Stimulated activated CD8-positive, alpha-beta memory T cell treated with anti-CD3 and anti-CD28 coated beads, Interleukin-7, amount 100 ng/mL, for 1 hour (primary cell): ENCODE measurements at places on chromosomes 5 and 9.

GRCh38 chr9:95182854-95183563 is 134.5 kb downstream of the FANCC start:
- no peak for DNase-seq

- DNase-seq: no peak
Measured at GRCh38 chr5:81855591-81855990, 104.7 kb upstream of the SSBP2 start.

GRCh38 chr5:154475591-154476353 is 2.3 kb downstream of the HAND1 start:
- no peak for DNase-seq

GRCh38 chr5:120677481-120677880 is 213.4 kb downstream of the PRR16 start:
- DNase-seq: no peak

GRCh38 chr5:151721087-151721646 is 34.5 kb upstream of the SPARC start:
- no peak for DNase-seq

GRCh38 chr5:89064054-89064453 is 181.1 kb upstream of the MEF2C start:
- no peak for DNase-seq

- no peak for DNase-seq
Measured at GRCh38 chr5:151298063-151298855, 5.3 kb downstream of the SLC36A3 start.

DNA sequence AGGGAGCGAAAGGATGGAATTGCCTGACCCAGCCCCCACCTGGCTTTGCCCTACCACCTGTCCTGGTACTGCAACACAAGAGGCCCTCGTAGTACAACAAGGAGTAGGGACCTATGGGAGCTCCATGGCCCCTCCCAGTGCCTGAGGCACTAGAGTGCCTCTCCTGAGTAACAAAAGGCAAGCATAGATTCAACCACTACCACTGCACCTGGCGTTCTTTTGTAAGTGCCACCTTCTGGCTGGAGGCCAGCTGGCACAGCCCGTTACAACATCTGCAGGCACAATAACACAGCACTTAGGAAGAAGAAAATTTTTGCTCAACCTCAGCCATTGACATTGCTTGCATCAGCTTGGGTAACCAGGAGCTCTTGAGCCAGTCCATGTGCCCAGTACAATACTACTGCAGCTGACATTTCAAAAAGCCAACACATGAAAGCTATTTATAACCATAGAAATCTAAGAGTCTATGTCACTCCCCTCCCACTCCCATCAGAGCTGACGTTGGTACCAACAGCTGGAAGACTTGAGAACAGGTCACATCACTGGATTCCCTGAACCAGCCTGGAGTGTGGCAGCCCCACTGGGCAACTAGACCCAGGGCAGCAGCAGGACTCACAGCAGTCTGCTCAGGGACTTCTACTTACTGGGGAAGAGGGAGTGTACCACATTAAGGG is 17.7 kb upstream of the FAM174A start:
- DNase-seq: no peak

GRCh38 chr5:67058998-67059743 is 137.4 kb downstream of the CD180 start:
- DNase-seq: no peak

GRCh38 chr5:135036405-135036804 is 2.4 kb upstream of the PITX1 start:
- no peak for DNase-seq

- DNase-seq: no peak
Measured at GRCh38 chr9:124040186-124040931, 28.8 kb downstream of the LHX2 start.

GRCh38 chr5:160788102-160788660 is 63.8 kb downstream of the ATP10B start:
- no peak for DNase-seq

GRCh38 chr9:118129541-118129940 is 425.3 kb downstream of the TLR4 start:
- no peak for DNase-seq

DNA sequence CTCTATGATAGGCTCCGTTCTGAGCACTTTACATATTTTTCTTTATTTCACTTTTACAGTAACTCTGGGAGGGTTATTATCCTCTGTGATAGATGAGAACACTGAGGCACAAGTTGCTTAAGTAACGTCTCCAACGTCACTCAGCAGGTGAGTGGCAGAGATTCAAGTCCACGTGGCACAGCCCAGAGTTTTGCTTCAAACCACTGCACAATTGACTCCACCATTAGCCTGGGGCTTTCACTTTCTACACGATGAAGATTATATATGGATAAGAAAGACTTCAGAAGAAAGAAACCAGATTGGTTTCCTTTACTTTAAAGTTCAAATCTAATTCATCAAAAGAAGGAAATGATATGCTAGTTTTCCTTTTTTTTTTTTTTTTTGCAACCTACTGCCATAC is 245.9 kb downstream of the SYK start:
- no peak for DNase-seq

DNA sequence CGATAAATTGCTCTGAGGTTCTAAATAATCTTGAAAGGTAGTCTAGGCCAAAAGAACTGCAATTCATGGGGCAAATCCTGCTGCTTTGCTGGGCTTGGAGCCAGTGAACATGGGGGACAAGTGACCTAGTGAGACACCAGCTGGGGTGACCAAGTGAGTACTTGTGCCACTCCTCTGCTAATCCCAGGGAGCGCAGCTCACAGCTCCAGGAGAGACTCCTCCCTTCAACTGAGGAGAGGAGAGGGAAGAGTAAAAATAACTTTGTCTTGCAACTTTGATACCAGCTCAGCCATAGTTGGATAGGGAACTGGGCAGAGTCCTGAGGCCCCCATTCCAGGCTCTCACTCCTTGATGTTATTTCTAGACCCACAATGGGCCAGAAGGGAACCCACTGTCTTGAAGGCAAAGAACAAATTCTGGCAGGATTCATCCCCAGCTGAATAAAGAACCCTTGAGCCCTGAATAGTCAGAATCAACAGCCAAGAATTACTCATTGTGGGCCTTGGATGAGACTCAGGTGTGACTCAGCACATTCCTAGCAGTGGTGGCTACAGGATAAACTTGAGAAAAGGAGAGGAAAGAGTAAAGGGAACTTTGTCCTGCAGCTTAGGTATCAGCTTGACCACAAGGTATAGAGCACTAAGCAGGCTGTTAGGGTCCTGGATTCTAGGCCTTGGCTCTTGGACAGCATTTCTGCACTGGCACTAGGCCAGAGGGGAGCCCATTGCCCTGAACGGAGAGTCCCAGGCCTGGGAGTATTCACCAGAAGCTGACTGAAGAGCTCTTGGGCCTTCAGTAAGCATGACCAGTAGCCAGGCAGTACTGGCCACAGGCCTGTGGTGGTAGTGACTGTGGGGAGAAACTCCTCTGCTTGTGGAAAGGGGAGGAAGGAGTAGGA is 288.3 kb upstream of the CDH18 start:
- DNase-seq: no peak
